CD4-positive, alpha-beta T cell treated with Interleukin-6 at 100 ng/mL for 8 hours (primary cell): ENCODE measurements at places on chromosomes 4 and X.

GRCh38 chrX:40314070-40314469, 216.3 kb upstream of the BCOR start:
- DNase-seq: no peak

DNA sequence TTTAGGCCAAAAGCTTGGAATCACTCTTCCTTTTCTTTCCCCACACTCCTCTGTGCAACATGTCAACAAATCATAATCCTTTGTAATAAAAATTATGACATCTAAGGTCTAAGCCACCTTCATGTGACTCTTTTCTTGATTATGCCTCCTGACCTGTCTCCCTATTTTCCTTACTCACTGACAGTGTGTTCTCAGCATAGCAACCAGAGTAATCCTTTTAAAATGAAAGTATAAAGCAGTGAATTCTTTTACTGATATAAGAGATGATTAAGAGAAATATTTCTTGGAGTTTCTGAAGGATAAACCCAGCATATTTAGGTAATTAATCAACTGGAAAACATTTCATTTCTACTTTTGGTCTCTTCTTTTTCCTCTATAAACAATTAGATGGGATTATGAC, 44.7 kb downstream of the USO1 start:
- DNase-seq: no peak

DNA sequence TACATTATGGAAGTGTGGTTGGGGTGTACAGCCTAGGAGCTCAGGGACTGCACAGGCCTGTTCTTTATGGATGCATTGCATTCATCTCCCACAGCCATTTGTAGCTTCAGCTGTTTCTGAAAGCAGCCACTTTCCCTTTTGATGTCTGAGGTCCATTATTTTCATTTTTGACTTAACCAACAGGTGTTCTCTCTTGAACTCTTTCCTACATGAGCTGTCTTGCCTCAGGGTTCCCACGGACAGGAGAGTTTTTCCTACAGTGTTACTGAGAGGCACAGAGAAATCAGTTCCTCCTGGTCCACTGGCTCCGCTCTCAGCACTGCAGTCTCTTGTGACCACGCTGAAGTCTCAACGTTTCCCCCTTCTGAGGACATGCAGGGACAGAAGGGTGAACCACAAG, 87.2 kb downstream of the RASL11B start:
- no peak for DNase-seq

- no peak for DNase-seq
Measured at GRCh38 chr4:124144238-124144654, 568.3 kb downstream of the ANKRD50 start.

- DNase-seq: no peak
Measured at GRCh38 chr4:164423819-164424218, 330.1 kb upstream of the SMIM31 start.

DNA sequence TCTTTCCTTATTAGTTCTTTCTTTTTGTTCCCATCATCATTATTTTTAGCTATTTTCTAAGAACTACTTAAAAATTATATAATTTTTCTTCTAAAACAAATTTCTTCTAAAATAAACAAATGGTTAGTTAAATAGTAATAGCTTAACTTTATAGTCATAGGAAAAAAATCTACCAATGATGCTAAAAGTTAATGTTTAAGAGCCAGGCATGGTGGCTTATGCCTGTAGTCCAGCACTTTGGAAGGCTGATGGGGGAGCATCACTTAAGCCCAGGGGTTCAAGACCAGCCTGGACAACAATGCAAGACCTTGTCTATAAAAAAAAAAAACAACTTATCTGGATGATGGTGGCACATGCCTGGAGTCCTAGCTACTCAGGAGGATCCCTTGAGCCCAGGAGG, 127.1 kb upstream of the ANXA3 start:
- no peak for DNase-seq

- no peak for DNase-seq
Measured at GRCh38 chrX:46770817-46771163, 11.9 kb upstream of the SLC9A7 start.

- DNase-seq: no peak
Measured at GRCh38 chrX:32987142-32987541, 224.2 kb downstream of the DMD start.

DNA sequence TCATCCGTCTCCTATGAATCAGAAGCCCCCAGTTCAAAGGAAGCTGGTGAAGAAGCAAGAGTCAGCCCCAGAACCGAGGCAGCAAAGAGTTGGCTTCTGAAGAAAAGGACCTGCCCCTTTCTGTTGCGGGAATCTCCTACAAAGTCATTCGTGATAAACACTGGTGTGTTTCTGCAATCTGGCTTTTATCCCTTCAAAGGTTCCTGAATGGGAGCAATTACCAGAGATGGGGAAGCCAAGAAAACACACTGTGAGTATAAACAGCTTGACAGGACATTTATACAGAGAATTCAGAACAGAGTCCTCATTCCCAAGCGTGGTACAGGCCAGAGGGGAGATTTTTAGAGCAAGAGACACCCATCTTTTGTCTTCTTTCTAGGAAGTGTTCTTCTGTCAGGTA, 226.8 kb upstream of the LNX1 start:
- DNase-seq: no peak

DNA sequence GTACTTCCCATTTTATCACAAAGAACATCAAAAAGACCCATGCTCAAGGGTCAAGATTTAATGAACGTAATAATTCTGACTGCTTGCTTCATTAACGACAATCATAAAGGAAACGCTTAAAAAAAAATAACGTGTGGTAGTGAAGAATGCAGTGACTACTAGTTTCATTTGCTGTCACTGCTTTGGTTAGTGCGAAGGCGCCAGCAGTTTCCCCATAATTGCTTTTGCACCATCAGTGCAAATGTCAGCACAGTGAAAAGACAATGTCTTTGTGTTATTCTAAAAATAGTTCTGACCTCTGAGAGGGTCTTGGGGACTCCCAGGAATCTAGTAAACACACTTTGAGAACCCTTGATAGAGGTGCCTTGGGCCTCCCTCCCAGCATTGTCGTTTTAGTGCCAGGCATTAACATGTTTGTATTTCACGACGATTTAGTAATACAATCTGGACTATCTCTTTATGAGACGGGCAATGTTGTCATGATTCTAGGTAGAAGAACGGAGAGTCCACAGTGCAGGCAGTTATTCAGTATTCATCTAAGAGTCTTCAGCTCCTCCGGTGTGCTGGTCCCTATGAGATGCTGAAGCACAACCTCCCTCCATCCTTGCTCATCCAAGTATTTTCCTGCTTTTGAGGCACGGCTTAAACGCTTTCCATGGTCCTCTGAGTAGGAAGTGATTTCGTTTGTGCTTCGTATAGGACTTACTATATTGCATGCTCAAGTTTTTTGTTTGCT, 71.0 kb downstream of the AFF1 start:
- DNase-seq: peak; percentile 12

- peak; percentile 38 for DNase-seq
Measured at GRCh38 chrX:41781500-41781899, 57.5 kb downstream of the GPR82 start.

GRCh38 chrX:40757058-40757457, 21.7 kb upstream of the MED14 start:
- no peak for DNase-seq

- DNase-seq: no peak
Measured at GRCh38 chr4:88090898-88091297, 67.5 kb downstream of the ABCG2 start.

- no peak for DNase-seq
Measured at GRCh38 chr4:72817012-72817411, 248.0 kb upstream of the ADAMTS3 start.

DNA sequence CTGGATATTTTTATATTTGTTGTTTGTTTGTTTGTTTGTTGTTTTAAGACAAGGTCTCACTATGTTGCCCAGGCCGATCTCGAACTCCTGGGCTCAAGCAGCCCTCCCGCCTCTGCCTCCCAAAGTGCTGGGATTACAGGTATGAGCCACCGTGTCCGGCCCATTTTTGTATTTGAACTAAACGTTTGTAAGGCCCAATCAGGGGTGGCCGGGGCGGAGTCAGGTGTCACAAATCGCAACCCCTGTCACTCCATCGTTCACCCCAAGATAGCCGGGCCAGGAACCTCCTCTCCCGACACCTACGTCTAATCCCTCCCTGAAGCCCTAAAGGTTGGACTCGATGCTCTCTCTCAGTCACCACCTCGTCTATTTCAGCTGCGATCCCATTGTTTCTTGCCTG, 722 bp upstream of the EFHC2 start:
- DNase-seq: peak; percentile 69

- no peak for DNase-seq
Measured at GRCh38 chr4:185847352-185848097, 35.5 kb upstream of the SORBS2 start.

DNA sequence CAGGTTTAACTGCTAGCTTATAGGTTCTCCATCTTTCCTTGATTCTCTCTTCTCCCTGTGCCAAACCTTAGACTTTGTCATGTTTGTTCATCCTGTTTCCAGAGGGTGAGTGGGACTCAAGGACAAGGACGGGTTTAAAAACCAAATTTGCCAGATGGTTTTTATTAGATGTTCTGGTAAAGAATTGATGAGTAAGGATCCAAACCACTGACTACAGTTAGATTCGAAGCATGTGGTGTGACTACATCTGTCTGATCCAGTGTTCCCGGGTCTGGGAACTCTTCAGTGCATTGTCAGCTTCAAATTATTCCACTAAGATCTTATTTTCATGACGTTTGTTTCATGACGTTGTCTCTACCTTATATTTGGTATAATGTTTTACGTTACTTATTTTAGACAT, 37.5 kb downstream of the MTMR1 start:
- no peak for DNase-seq

DNA sequence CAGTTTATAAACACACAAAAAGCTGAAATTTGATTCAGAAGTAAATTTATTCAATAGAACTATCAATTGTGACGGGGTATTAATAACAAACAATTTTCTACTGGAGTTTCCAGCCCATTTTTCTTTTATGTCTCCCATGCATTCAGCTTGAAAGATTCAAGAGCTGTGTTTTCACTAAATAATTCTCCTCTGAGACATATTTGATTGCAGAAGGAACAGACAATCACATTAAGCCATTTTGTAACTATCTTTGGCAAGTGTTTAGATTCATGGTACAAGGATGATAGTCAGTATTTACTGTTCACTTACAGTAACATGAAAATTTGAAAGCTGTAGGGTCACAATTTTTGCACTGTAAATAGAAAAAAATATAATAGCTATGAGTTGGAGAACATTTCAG, 198.4 kb upstream of the TACR3 start:
- DNase-seq: no peak

- DNase-seq: no peak
Measured at GRCh38 chr4:53531585-53532224, 59.6 kb downstream of the LNX1 start.

DNA sequence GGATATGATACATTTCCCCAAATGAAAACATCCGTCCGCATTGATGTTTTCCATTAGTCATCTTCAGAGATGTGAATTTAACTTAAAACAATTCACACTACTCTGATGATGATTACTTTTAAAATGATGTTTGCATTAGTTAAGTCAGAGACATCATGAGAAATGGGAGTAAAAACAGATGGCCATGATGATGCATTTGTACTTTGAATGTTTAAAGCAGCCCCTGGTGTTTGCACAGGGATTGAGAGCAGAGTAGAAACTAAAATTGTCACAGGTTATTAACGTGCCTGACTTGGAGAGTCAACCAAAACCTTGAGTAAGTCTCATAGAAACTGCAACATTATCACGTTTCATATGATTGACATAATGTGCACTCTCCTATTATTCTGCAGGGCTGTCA, 117.2 kb downstream of the CFAP299 start:
- DNase-seq: no peak

DNA sequence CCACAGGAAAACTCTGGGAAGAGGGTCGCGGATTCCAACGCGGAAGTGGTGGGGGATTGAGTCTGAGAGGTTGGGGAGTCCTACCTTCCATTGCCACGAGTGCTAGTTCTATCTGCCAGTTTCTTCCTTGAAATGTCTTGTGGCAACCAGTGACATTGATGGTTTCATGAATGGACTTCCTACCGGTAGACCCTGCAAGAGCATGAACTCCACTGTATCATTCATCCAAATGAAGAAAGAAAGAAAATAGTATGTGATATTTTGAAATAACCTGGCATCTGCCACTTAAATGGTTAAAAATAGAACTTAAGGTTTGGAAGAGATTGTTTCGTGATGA, 1.1 kb upstream of the SLC10A7 start:
- no peak for DNase-seq

DNA sequence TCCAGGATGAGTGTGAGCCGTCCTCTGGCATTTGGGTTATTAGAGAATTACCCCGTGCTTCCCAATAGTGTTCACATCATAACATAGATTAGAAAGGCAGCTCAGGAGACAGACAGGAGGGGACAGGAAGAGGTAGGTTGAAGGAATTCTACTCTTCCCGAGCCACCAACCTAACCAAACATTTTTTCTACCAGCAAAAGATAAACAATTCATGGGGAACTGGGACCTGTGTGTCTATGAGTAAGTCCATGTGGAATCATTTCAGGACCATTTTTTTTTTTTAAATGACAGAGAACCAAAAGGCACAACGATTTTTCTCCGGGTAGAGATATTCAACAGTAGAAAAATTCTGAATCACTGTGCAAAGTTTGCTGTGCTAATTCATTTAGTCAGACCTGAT, 174.2 kb upstream of the ETNPPL start:
- no peak for DNase-seq

GRCh38 chr4:176031922-176032321, 33.7 kb upstream of the WDR17 start:
- DNase-seq: no peak

GRCh38 chr4:110472583-110473329, 3.2 kb upstream of the ENPEP start:
- no peak for DNase-seq

DNA sequence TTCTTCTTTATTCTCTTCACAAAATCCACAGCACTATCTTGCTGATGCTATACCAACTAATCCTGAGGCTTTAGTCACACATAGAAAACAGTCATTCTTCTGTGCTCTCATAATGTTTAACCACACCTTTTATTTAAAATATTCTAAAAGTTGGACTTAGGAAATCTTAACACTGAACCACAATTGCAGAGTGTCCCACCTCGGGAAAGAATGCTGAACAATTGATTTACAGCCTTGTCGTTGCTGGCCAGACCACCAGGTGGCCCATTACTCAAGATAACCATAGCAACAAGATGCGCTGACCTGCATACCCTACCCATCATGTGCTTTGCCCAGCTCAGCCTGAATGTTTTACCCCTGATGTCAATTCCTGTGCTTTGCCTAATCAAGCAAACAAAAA, 100.8 kb downstream of the ARSJ start:
- no peak for DNase-seq
